ENCODE measurements at places on chromosomes 5 and 9.

- DNase-seq, result no peak
Measured at GRCh38 chr5:42315214-42315613, 108.0 kb upstream of the GHR start.

DNA sequence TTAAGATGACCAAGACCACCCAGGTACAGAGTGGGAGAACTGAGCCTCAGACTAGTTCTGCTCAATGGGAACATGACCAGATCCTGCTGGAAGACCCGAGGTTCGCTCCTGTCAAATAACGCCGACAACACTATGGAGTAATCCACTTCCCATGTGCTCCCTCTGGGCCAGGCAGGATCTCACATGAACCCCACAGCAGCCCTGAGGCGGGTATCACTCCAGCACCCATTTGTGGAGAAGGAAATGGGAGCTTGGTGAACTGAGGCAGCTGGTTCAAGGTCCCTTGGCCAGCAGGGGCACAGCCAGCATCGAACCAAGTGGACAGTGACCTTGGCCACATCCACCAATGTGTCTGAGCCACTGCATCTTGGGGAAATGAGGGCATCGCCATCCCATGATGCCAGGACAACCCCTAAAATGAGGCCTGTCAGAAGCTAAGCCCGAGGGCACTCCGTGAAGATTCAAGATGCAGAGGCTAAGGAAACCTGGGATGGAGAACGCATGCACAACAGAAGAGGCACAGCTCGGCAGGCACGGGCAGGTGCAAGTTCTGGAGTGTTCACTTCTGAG is 8.5 kb downstream of the ANKS6 start:
- no peak for DNase-seq

GRCh38 chr9:129327552-129328328 is 149.7 kb upstream of the IER5L start:
- DNase-seq, result no peak

DNA sequence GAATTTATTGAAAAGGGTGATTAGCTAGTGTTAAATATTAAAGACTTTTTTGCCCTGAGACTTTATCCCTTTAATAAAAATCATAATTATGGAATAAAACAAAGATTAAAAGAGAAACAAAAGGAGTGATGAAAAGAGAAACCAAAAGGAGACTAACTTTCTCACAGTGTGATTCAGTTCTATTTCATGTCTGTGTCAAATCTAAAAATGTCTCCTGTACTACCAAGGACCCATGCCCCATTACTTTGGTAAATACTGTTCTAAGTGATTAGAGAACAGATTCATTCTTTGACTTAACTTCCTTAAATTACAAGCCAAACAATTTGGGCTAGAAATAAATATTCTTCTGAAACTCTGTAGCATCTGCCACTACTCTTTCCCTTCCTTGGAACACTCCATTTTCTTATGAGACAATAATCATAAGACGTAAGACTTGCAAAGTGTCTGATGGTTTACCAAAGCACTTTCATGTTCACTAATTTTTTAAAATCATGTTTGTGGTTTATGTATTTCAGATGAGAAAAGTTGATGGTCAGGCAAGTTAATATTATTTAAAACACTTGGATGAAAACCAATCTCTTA is 319.0 kb downstream of the EBF1 start:
- DNase-seq, result no peak

DNA sequence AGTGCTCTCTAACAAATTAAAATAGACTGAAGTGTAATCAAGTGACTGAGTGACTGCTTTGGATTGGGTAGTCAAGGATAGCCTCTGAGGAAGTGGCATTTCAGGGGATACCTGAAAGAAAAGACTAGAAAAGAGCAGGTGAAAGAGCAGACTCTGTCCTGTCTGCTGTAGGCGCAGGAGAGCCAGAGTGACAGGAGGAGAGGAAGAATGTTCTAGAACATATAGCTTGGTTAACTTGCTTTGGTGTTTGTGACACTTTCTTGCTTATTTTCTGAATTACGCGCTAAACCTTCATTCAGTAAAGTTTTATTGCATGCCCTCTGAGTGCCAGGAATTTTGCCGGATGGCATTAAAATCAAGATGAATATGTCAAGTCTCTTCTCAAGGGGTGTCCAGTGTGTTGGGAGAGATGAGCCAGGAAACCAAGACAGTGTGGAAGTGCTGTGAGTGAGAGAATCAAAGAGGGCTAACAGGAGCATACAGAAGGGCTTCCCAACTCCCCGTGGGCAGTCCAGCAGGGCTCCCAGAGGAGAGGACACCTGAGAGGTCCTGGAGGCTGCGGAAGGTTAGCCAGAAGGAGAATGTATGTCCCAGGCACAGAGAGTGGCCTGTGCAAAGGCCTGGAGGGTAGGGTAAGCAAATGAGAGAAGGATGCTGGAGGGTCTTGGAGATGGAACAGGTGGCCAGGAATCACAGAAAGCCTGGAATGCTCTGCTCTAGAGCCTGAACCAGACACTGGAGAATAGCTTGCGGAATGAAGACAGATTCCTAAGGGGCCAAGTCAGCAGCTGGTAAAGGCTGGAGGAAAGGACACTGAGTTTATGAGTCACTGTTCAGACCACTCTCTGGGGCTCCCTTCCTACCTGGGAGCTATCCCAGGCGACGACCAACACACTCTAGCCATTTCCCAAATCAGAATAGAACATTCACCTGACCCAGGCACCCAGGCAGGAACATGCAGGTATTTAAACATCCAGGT is 59.3 kb downstream of the SLC22A5 start:
- no peak for DNase-seq

DNA sequence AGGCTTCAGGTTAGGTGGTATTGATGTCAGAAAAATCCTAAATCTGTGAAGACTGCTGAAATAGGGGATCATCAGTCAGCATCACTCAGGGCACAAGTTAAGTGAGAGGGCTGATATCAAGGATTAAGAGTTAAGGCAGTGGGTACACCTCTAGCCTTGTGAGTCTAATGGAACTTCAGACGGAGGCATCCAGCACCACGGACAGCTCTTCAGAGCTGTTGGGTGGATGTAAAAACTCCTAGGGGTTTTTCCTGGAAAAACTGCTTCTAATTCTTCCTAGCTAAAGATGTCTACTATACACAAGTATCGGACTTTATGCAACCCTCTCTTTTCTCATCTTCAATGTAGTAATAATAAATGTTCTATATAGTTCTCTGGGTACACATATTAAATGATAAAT is 165.9 kb downstream of the SH3GL2 start:
- no peak for DNase-seq

- DNase-seq, result no peak
Measured at GRCh38 chr9:92720209-92720765, 44.3 kb downstream of the BICD2 start.

- DNase-seq, result no peak
Measured at GRCh38 chr9:89951675-89952074, 346.9 kb downstream of the GADD45G start.

DNA sequence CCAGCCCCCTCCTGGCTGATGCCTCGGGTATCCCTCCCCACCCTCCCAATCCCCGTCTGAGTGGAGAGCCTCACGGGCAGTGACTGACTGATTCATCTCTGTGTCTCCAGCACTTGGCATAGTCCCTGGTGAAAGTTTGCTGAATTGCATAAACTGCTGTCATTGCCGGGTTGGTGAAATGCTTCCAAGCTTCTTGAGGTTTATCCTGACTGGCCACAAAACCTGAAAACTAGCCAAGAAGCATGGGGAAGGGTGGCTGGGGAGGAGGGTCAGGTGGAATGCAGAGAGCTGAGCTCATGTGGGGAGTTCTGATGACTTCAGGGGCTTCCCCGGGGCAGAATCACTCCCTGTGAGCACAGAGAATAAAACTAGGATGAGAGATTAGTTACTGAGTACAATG is 56.9 kb upstream of the GGTA1 start:
- peak; percentile 42 for DNase-seq

GRCh38 chr5:107325866-107326265 is 344.9 kb downstream of the EFNA5 start:
- DNase-seq, result no peak

DNA sequence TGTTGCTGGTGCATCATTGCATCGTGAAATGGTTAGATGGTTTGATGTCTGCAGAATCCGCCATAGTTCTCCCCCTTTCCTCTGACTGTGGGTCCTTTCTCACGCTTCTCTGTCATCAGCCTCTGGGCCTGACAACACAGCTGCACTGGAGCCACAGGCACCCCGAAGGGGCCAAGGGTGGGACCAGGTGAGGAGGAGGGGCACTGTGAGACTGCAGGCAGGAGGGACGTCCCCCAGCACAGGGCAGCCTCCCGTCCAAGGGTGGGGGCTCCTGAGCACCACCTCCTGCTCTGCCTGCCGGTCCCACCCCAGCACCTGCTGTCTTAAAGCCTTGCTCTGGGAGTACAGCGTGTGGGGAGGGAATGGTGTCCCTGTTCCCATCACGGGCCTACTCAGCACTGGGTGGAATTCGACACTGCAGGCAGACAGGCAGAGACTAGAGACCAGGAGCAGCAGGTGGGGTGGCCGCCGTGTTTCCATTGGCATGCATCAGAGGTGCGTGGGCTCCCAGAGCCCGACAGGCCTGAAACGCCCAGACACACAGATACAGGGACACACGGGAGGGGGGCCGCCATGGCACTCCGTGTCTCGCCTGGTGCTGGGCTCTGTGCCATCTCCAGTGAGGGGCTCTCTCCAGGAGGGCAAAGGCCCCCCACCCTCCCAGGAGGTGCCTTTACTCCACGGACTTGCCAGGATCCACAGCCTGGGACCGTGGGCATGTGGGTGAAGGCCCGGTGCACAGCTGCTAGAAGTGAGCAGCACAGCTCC is 15.0 kb downstream of the CACNA1B start:
- DNase-seq, result no peak

DNA sequence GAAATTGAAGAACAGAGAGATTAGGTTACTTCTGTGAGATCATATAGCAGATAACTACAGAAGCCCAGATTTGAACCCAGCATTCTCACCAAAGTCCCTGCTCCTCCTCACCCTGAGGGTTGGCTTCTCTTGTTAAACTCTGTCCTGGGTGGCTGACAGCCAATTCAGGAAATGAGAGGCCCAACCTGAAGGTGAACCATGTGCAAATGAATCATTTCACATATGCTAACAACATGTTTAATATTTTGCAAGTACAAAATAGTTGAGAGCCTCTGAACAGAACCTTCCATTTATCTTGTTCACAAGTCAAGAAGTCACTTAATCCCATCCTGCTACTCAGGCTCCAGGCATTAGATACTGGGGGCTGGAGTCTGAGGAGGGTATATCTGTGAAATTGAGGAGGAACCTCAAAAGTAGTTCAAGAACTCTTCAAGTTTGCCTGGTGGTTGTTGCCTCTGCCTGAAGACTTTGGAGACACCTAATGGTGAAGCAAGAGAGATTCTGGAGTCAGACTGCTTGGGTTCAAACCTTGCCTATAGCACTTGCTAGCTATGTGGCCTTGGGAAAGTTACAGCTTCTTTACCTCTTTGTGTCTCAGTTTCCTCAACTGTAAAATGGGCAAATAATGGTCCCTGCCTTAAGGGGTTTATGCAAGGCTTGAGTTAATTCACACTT is 564.0 kb downstream of the PSAT1 start:
- DNase-seq, result no peak

DNA sequence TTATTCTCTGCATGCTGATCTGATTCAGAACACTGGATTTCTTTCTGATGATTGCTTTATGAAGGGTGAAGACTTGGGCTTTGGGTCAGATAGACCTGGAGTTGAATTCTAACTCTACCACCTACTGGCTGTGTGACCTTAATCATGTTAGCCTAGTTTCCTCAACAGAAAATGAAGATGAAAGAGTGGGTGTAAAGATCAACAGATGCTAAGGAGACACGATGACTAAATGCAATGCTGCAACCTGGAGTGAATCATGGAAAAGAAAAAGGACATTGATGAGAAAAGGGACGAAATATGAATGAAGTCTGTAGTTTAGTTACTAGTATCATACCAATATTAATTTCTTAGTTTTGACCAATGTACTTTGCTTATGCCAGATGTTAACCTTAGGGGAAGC is 27.8 kb upstream of the DENND1A start:
- no peak for DNase-seq

GRCh38 chr9:76761448-76761847 is 2.8 kb upstream of the PCA3 start:
- DNase-seq, result no peak

- no peak for DNase-seq
Measured at GRCh38 chr5:128778474-128778873, 186.8 kb upstream of the SLC27A6 start.

GRCh38 chr9:93209097-93209496 is 25.2 kb downstream of the WNK2 start:
- DNase-seq, result no peak
